Stimulated activated CD8-positive, alpha-beta memory T cell treated with anti-CD3 and anti-CD28 coated beads, Interleukin-15, amount 100 ng/mL, for 1 hour (primary cell): ENCODE measurements at places on chromosomes 5 and 9.

DNA sequence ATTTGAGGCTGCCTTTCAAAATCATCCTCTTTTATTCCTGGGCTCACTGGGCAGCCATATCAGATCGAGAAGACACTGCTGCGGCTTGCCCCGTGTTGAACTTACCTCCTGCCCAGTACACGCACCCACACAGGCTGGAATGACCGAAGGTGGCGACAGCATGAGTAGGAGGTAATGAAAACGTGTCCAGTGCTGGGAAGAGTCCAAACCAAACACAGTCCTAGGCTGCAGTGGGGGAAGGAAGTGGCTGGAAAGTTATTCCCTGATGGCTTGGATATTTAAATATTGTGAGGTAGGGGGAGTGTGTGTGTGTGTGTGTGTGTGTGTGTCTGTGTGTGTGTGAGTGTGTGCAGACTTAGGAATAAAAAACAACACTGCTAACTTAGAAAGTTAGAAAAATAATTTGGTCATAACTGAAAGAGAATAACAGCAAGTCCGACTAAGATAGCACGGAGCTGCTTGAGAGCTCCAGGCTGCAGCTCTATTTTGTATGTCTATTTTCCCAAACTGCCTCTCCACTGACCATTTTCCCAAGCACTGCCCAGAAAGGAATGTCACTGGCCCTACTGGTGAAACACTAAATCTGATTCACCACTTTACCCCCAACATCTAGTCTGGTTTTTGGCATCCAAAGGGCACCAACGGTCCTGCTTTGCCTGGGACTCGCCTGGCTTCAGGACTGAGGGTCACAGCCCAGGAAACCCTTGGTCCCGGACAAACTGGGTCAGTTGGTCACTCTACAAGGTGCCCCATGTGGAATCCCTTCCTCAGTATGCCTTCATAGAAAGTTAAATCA, 41.2 kb downstream of the ANKH start:
- no peak for DNase-seq

GRCh38 chr9:21070171-21070571, 7.6 kb downstream of the IFNB1 start:
- no peak for DNase-seq

DNA sequence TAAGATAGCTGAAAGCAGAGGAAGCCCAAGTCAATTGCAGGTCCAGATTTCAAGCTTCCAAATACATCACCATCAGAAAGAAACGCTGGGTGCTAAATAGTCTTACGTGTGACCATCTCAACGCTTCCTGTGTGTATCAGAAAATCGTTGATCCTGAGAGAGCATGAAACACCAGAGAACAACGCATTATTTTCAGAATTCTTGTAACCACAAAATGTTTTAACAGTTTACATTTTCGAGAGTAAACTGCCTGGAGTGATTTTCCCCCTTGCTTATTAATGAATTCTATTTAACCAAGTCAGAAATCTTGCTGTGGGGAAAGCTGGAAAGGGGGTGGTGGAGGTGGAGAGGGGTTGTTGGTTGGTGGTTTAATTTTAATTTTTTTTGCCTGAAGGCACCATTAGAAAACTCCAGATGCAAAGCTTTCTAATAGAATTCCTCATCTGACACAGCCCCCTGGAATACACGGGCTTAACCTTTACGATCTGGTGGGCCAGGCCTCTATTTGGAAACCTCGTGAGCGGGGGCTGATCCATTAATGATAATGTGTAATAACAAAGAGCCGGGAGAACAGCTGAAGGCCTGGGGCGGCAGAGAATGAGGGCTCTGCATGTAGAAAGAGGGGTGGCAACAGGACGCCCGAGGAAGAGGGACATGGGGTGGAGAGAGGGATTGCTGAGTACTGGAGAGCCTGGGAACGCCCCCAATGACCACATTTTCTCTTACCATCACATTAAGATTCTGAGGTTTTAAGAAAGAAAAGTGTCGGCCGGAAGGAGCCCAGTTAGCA, 124.5 kb upstream of the NFIB start:
- DNase-seq = no peak

GRCh38 chr5:162202285-162202880, 134.8 kb downstream of the GABRG2 start:
- DNase-seq = no peak

- no peak for DNase-seq
Measured at GRCh38 chr5:57368010-57368409, 114.6 kb downstream of the ACTBL2 start.

- DNase-seq = no peak
Measured at GRCh38 chr9:108836319-108836718, 19.5 kb downstream of the ACTL7B start.

- DNase-seq = no peak
Measured at GRCh38 chr9:113215132-113215531, 5.9 kb downstream of the FKBP15 start.

- DNase-seq = no peak
Measured at GRCh38 chr5:173680660-173681242, 64.3 kb upstream of the BOD1 start.

- no peak for DNase-seq
Measured at GRCh38 chr9:128059365-128059983, 7.6 kb downstream of the NAIF1 start.

DNA sequence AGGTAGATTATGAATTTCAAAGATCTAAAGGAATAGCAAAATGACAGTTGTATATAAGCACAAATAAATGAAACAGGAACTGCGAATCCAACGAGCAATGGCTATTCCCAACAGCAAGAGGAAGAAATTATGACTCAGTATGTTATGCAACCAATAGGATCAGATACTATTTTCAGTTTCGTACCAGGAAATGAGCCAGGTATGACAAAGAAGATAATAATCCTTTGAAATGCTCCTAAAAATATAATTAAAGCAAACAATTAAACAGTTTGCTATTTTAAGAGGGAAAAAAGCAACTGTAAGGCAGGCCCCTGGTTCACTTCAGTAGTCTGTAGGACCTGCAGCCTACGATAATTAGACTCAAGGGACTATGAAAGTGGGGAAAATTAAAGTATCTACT, 58.9 kb downstream of the AUH start:
- no peak for DNase-seq

DNA sequence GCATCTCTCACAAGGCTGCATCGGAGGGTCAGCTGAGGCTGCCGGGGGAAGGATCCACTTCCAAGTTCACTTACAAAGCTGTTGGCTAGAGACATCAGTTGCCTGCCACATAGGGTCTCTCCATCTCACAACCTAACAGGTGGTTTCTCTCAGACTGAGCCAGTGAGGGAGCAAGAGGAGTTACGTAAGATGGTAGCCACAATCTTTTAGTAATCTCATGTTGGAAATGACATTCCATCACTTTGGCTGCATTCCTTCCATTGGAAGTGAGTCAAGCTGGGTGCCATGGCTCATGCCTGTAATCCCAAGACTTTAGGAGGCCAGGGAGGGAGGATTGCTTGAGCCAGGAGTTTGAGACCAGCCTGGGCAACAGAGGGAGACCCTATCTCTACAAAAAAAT, 7.4 kb upstream of the GRK6 start:
- no peak for DNase-seq

DNA sequence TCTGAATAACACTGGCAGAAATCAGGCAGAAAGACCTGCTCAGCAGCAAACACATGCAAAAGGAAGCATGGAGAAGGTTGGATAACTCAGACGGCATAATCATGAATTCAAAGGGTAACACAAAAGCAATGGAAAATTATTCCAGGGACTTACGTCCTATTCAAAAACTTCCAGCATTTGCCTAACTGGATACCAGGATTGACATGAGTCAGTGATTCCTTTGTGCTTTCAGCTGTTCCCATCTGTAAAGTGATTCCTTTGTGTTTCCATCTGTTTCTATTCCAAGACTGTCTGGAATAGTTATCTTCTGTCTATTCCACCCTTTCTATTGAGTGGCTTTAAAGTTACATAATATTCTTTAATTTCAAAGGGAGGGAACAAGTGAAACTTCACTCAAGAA, 1361.7 kb upstream of the CDH9 start:
- DNase-seq = no peak
